Lung (tissue), 17 donors: ENCODE measurements at places on chromosomes 3 and 15.

DNA sequence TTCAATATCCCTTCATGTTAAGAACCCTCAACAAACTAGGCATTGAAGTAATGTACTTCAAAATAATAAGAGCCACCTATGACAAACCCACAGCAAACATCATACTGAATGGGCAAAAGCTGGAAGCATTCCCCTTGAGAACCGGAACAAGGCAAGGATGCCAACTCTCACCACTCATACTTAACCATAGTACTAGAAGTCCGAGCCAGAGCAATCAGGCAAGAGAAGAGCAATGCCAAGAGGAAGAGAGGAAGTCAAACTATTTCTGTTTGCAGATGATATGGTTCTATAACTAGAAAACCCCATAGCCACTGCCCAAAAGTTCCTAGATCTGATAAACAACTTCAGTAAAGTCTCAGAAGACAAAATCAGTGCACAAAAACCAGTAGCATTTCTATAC lies 161.9 kb downstream of the UBE2E2 start:
- no peak overlapping the region for H3K4me3 ChIP-seq
- DNase-seq = no peak
- H3K36me3 ChIP-seq = no peaks in the 10 kb centered on the region
- H3K27ac ChIP-seq = no peak overlapping the region
- H3K4me1 ChIP-seq = no peaks in the 10 kb centered on the region

DNA sequence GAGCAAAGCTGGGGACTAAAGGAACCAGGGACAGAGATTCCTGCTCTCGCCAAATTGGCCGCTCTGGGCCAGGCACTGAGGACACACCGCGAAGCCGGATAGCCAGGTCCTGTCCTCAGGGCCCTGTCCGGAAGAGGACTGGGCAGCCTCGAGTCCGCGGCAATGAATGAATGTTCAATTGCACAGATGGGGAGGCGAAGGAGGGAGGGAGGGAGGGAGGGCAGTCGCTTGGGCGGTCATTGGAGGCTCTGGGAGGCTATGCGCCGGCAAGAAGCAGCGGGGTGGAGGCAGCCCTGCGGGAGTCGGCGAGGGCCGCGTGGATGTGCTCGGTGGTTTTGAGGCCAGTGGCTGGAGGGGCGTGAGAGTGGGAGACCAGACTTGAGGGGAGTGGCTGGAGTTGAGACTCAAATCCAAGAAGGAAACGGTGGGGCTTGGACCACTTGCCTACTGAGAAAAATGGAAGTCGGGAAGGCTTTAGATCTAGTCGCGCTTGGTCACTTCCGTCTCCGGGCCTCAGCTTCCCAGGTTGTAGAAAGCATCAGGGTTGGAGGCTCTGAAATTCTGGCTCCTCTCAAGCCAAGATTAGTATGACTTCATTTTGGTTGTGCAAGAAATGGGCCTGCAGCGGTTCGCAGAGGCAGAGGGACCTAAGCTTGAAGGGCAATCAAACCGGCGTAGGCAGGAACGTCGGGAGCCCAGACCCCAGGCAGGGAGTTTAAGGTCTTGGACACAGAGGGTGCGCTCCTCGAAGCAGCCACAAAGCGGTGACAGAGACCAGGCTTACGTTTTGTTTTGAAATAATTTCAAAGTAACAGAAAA lies 21.1 kb upstream of the PLXND1 start:
- peak overlapping the region; percentile 17 for H3K4me3 ChIP-seq
- H3K36me3 ChIP-seq = no peaks in the 10 kb centered on the region
- peaks cover 13% of the 10 kb centered on the region for H3K4me1 ChIP-seq

DNA sequence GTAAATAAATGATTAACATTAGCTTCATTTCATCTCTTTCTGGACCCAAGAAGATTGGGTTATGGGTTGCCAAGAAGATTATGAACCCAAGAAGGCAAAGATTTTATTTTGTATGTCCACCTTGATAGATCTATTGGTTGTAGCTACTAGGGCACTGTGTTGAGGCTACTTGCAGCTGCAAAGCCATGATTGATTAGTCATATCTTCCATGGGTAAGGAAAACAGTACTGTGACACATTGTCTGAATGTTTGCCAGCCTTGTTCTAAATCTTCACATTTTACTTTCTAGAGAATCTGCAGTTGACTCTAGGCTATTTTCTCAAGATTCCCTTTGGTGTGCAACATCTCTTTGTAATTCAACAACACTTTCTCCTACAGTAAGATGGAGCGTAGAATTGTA lies 229.2 kb upstream of the KCNH8 start:
- H3K27me3 ChIP-seq = no peaks in the 10 kb centered on the region
- no peak overlapping the region for H3K27ac ChIP-seq
- H3K36me3 ChIP-seq = no peaks in the 10 kb centered on the region
- H3K4me1 ChIP-seq = no peaks in the 10 kb centered on the region
- no peak overlapping the region for H3K4me3 ChIP-seq

- no peak overlapping the region for H3K4me3 ChIP-seq
- no peaks in the 10 kb centered on the region for H3K36me3 ChIP-seq
- H3K27me3 ChIP-seq = no peaks in the 10 kb centered on the region
- no peak overlapping the region for H3K27ac ChIP-seq
Measured at GRCh38 chr3:184284696-184285095, 8.9 kb downstream of the ECE2 start.

GRCh38 chr15:81152339-81152738 lies 18.3 kb downstream of the CFAP161 start:
- peaks cover 3% of the 10 kb centered on the region for H3K4me1 ChIP-seq
- no peaks in the 10 kb centered on the region for H3K36me3 ChIP-seq
- H3K4me3 ChIP-seq = no peak overlapping the region
- no peak overlapping the region for H3K27ac ChIP-seq
- DNase-seq = no peak

DNA sequence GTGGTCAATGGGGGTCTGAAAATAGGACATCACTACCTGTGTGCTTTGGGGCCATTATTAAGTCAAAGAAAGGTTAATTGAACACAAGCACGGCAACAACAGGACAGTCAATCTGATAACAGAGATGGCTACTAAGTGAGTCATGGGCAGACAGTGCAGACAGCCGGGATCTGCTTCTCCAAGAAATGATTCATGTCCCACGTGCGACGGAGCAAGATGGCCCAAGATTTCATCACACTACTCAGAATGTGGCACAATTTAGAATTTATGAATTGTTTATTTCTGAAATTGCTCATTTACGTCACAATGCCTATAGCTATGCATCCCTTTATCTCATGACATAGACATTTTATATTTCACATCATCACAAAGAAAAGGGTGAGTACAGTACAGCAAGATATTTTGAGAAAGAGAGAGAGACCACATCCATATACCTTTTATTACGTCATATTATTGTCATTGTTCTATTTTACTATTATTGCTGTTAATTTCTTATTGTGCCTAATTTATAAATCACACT lies 770.6 kb upstream of the NR2F2 start:
- no peak overlapping the region for H3K4me3 ChIP-seq
- no peak overlapping the region for H3K27ac ChIP-seq
- no peak for DNase-seq
- no peaks in the 10 kb centered on the region for H3K27me3 ChIP-seq
- no peaks in the 10 kb centered on the region for H3K36me3 ChIP-seq

- peaks cover 2% of the 10 kb centered on the region for H3K36me3 ChIP-seq
- H3K27ac ChIP-seq = no peak overlapping the region
- H3K4me3 ChIP-seq = no peak overlapping the region
Measured at GRCh38 chr3:169218314-169218983, 445.1 kb downstream of the MECOM start.

DNA sequence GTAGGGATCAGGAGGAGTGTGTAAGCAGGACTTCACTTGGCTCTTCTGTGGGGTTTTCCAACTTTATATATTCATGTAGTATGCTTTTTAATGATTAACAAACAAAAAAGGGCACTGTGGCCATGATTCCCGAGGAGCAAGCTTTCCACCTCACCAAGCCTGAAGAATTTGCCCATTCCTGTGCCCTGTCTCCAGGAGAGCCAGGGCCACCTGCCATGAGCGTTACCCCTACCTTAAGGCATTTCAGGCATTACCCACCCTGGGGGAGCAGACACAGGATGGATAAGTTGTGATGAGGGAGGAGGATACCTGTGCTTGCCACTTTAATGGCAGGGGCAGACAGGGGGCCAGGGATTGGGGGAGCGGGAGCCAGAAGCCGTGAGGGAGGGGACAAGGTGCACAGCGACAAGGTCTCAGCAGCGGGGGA lies 3.0 kb downstream of the TRPM1 start:
- H3K27me3 ChIP-seq = no peaks in the 10 kb centered on the region
- no peaks in the 10 kb centered on the region for H3K36me3 ChIP-seq
- H3K4me1 ChIP-seq = no peaks in the 10 kb centered on the region
- no peak overlapping the region for H3K27ac ChIP-seq

DNA sequence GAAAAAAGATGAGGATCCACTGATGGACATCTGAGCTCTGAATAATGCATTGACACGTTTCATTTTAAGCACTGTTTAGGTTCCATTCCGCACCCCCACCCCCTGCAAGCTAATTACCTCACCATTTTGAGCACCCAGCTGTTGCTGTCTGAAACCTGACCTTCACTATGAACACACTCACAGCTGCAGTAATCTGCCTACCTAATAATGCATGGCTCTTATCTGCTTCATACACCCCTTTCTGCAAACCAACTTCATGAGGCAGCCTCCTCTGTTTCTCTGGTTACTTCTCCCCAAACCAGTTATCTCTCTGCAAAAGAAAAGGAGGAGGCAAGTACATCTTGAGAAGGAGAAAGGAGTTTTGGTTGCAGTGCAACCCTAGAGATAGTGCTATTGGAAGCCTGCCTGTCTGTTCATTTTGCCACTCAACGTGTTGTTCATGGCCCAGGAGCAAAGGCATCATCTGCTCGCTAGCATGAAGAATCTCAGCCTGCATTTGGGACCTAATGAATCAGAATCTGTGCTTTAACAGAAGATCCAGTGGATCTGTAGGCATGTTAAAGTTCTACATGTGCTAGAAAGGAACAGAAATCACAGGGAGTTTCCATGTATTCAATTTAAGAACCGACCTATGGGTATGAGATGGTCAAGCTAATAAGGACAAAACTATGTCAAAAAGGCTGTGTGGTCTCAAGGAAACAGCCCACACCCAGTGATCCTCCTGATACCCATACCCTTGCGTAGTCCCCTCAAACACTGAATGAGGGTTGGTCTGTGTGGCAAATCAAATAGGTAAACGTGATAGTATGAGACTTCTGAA lies 87.2 kb downstream of the MB21D2 start:
- peaks cover 3% of the 10 kb centered on the region for H3K4me1 ChIP-seq
- H3K27ac ChIP-seq = no peak overlapping the region
- no peak overlapping the region for H3K4me3 ChIP-seq
- H3K36me3 ChIP-seq = no peaks in the 10 kb centered on the region
- no peaks in the 10 kb centered on the region for H3K27me3 ChIP-seq

DNA sequence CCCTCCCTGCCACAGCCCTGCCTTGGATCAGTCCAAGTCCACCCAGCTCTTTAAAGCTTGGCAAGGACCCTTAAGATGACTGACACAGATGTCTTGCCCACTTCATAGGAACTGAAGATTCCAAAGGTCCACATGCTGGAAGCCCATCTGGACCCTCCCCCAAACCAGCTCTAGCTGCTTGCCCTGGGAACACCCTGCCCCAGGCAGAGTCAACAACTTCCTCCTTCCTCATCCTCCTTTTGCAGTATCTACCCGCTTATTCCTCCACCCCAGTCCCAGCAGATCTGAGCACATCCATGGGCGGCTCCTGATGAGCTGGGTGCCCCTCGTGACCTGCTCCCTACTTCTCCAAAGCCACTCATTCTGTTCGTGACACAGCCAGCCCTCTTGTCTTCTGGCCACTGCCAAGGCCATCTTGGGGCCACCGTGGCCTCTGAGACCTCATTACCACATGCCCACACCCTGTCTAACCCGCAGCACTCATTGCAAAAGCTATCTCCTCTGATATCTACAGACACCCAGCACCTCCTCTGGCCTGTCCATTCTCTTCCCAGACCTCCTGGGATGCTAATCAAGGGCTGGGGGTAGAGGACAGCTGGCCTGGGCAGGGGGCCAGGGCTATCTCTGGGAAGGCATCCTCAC lies 2.0 kb upstream of the PFKFB4 start:
- H3K36me3 ChIP-seq = no peaks in the 10 kb centered on the region
- peaks cover 14% of the 10 kb centered on the region for H3K4me1 ChIP-seq
- no peak for DNase-seq

GRCh38 chr3:10450494-10451440 lies 54.6 kb downstream of the ATP2B2 start:
- DNase-seq = no peak
- no peak overlapping the region for H3K27ac ChIP-seq
- no peaks in the 10 kb centered on the region for H3K4me1 ChIP-seq
- H3K27me3 ChIP-seq = peaks cover 3% of the 10 kb centered on the region
- no peaks in the 10 kb centered on the region for H3K36me3 ChIP-seq
- no peak overlapping the region for H3K4me3 ChIP-seq

DNA sequence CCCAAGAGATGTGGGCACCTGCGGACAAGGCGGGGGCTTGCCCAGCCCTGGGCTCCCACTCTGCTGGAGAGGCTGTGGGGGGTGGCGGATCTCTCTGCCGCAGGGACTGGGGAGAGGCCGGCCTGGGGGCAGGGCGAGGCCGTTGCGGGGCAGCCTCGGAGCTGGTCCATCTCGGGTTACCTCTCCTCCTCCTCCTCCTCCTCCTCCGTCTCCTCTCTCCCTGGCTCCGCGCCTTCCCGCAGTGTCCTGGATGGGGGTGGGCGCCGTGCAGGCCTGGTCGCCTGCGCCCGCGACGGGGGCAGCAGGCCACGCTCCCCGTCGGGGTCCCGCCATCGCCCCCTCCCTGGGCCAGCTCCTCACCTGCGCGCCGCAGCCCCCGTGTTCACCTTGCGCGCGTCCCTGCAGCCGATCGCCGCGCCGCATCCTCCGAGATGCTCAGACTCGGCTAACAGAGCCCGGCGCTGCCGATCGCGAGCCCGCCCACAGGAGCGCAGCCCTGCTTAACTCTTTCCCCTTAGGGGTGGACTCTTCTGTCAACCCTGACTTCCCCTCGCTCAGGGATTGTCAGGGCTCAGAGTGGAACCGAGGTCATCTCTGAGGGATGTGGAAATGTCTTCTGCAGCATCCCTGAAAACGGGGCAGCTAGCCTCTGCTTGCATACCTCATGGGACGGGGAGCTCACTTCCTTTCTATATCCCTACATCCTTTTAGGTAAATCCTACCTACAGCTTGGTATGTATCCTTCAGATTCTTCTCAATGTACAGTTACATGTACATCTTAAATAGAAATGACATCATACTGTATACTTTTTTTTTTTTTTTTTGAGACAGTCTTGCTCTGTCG lies at the start of gene PRRT3:
PRRT3 (minus strand) TSS at position 447 of the 844 bp plus-strand sequence. CDS start 2,293 bp downstream, outside the sequence.
- H3K36me3 ChIP-seq = no peaks in the 10 kb centered on the region
- no peaks in the 10 kb centered on the region for H3K4me1 ChIP-seq
- H3K4me3 ChIP-seq = peak within 1 kb of the TSS; percentile 51
- no peaks in the 10 kb centered on the region for H3K27me3 ChIP-seq
- DNase-seq = peak; percentile 37
- no peak within 1 kb of the TSS for H3K27ac ChIP-seq

GRCh38 chr3:100506355-100506754 lies 13.9 kb downstream of the TMEM45A start:
- no peak for DNase-seq
- no peak overlapping the region for H3K4me3 ChIP-seq
- no peak overlapping the region for H3K27ac ChIP-seq
- H3K4me1 ChIP-seq = no peaks in the 10 kb centered on the region
- no peaks in the 10 kb centered on the region for H3K27me3 ChIP-seq

GRCh38 chr15:25091421-25092158 lies 136.8 kb downstream of the SNRPN start:
- H3K36me3 ChIP-seq = peaks cover 51% of the 10 kb centered on the region
- H3K27ac ChIP-seq = no peak overlapping the region
- H3K4me3 ChIP-seq = no peak overlapping the region
- no peaks in the 10 kb centered on the region for H3K4me1 ChIP-seq
- no peak for DNase-seq
- H3K27me3 ChIP-seq = no peaks in the 10 kb centered on the region
